ENCODE measurements at places on chromosomes 11 and 22. TPM values are rescaled to one million over a fixed set of nuclear protein-coding genes. Genes with fewer than 3 reads are reported as not detected.

The OR52I2 gene
- total RNA-seq, result not detected

The HORMAD2 gene
- total RNA-seq, result not detected

DNA sequence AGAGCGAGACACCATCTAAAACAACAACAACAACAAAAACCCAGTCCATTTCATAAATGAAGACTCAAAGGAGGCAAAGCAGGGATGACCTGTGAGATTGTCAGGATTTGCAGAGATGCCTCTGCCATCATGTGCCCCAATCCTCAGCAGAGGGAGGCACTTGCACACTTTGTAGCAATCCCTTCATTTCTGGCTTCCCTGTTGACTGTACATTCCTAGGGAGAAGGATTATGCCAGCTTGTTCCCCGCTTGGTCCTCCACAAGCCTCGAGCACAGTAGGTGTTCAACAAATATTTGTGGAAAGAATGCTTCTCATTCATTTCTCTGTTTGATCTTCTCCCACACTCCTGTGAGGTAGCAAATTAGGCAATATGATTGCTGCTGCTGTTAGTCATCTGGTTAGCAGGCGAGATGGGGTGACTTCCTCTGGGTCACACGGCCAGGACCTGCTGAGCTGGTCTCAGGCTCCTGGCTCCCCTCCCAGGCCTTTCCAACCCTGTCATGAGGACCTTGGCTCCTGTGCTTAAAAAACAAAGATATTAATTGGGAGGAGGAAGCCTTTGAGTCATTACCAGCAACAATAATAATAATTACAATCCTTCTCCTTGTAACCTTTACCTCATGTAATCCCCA, 34.1 kb downstream of the LIF start:
- DNase-seq, result no peak

DNA sequence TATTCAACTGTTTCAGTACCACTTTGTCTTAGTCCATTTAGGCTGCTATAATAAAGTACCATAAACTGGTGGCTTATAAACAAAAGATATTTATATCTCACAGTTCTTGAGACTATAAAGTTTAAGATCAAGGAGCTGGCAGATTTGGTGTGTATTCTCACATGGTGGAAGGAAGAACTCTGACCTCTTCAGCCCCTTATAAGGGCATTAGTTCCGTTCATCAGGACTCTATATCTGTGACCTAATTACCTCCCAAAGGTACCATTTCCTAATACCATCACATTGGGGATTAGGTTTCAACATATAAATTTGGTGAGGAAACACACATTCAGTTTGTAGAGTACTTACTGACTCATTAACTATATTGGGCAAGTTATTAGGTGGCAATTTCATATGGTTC, 10.7 kb upstream of the ARL14EP start:
- DNase-seq, result no peak

DNA sequence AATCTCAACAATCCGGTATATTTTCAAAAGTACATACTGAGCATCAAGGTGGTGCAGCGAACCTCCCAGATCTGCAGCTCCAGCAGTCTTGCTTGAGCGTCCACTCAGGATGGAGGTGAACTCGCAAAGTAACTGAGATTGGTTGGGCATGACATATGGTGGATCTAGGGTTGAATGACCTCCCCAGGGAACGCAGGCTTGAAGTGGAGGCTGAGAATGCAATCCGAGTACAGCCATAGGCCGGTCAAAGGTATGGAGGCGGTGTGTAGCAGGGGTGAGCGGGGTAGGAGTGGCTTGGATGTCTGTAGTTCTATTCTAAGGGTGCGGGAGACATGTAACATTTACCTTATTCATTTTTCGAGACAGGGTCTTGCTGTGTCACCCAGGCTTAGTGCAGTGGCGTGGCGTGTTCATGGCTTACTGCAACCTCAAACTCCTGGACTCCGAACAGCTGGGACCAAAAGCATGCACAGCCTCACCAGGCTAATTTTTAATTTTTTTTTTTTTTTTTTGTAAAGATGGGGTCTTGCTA, 631 bp upstream of the C22orf39 start:
- DNase-seq, result peak; percentile 35

The PLEKHA7 gene
- 19.7 TPM for total RNA-seq

DNA sequence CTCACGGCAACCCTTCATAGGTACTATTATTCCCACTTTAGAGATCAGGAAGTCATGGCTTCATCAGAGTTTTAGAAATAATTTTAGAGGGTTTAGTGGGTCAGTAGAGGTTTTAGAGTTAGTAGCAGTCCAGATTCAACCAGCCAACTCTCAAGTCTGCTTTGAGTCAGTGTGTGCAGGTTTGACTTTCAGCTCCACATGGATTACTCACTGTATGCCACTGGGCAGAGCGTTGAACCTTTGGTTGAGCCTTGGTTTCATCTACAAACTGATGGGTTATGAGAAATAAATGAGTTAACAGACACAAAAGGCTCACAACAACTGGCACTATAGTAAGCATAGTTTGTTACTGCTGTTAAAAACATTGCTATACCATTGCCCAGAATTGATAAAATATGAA, 19.0 kb upstream of the TP53AIP1 start:
- DNase-seq, result no peak

GRCh38 chr22:39527481-39527961, 5.0 kb downstream of the RPS19BP1 start:
- no peak for DNase-seq

- no peak for DNase-seq
Measured at GRCh38 chr11:124894606-124895430, 2.8 kb downstream of the ROBO4 start.

DNA sequence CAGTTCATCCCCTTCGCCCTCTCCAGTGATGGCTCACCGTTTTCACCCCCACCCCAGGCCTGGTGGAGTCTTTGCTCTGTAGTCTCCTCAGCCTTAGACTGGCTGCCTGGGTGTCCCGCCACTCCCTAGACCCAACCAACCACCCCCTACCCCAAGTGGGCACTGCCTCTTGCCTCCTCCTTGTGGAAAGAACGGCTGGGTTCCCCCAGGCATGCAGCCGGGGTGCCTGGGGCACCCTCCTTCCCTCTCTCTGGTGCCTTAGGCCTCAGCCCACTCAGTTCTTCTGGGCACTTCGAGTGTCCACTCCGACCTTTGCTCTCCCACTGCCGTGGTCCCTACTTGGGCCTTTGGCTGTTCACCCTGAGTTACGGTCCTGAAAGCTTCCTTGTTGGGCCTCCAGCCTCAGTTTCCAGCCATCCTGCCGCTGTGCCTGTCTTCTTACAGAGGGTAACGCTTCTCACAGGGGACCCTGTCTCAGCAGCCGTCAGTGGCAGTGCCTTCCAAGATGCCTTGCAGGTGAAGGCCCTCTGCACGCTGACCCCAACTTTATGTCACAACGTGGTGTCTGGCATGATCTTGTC, 3.1 kb downstream of the GRIK4 start:
- DNase-seq, result no peak

- no peak for DNase-seq
Measured at GRCh38 chr11:35811783-35812182, 132.1 kb upstream of the LDLRAD3 start.

DNA sequence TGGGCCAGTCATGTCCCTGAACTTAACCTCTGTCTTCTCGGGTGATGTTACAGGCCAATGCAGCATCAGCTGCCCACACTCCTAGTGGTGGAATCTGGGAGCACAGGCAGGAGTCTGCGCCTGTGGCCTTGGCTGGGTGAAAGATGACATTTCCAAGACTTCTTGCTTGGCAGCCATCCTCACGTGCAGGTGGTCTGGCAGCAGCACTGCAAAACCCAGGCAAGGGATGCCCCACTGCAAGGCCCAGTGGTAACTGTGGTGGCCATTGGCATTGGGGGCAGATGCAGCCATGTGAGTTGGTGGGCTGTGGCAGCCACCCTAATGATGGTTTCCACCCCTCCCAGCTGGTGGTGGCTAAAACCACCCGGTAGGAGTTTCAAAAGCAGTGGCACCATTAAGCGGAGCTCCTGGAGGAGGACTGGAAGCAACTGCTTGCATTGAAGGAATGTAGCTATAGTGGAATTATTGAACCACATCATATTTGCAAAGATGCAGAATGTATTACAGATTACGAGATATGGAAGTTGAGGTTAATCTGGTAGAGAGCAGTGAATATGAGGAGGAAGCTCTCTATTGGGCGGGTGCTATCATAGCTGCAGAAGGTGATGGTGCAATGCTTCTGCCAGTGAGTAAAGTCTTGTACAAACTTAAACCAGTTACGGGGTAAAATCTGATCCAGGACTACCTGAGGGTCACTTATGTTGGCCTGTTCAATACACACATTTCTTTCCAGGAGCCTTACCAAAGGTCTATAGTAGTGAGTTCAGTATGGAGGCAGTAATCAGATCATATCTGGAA, 120.7 kb upstream of the TOP3B start:
- DNase-seq, result no peak

The IGLL1 gene
- not detected for total RNA-seq

GRCh38 chr11:117819096-117820040, 5.2 kb downstream of the FXYD2 start:
- DNase-seq, result no peak

GRCh38 chr22:46638601-46639431, 18.6 kb downstream of the GRAMD4 start:
- no peak for DNase-seq

GRCh38 chr11:65134952-65135632, 773 bp upstream of the SYVN1 start:
- DNase-seq, result peak; percentile 79

DNA sequence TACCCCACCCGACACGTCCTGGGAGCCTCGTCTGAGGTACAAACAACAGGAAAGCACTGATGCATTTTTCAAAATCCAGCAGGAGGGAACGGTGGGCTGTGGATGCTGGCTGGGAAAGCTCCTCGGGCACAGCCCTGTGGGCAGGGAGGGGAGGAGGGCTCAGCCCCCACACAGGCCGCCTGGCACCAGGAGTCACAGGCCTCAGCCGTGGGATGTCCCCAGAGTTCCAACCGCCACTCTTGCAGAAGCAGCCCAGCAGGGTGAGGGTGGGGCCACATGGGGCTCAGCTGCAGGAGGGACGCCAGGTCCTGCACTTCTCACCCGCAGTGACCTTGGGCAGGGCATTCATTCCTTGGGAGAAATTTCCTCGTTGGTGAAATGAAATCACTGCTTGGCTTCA, 274.6 kb downstream of the BRD1 start:
- DNase-seq, result peak; percentile 43

The MFRP gene
- not detected for total RNA-seq

The INS gene
- not detected for total RNA-seq

DNA sequence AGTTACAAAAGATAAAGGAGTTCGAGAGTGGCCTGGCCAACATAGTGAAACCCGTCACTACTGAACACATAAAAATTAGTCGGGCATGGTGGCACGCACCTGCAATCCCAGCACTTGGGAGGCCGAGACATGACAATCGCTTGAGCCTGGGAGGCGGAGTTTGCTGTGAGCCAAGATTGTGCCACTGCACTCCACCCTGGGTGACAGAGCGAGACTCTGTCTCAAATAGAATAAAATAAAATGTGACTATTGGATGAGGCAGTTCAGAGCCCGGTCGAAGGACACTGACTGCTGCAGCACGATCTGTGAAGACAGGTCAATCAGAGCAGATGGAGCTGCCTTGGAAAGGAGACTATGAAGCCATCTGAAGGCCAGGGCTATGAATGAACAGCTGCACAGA, 37.7 kb upstream of the ANO1 start:
- no peak for DNase-seq

DNA sequence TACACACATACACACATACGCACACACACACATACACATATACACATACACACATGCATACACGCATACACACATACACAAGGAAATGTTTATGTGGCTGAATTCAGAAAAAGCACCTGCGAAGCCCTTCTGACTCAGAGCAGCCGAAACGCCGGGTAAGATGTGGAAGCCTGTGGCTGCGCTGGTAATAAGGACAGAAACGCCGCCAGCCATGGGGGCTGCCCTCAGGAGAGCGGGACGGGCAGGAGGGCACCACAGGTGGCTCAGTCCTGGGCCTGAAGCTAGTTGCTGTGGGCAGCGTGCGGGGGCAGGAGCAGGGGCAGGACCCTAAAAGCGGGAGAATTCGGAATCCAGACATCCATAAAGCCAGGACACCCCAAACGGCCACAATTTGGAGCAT, 378.3 kb downstream of the BRD1 start:
- DNase-seq, result no peak

The UBE4A gene
- 64.3 TPM for total RNA-seq

Data from dorsolateral prefrontal cortex (tissue), 122 donors.